GM13976 (cell line): ENCODE measurements at places on chromosomes 2 and 18.
A peak's percentile ranks its signal among the peaks of the same experiment; 100 is the strongest.

DNA sequence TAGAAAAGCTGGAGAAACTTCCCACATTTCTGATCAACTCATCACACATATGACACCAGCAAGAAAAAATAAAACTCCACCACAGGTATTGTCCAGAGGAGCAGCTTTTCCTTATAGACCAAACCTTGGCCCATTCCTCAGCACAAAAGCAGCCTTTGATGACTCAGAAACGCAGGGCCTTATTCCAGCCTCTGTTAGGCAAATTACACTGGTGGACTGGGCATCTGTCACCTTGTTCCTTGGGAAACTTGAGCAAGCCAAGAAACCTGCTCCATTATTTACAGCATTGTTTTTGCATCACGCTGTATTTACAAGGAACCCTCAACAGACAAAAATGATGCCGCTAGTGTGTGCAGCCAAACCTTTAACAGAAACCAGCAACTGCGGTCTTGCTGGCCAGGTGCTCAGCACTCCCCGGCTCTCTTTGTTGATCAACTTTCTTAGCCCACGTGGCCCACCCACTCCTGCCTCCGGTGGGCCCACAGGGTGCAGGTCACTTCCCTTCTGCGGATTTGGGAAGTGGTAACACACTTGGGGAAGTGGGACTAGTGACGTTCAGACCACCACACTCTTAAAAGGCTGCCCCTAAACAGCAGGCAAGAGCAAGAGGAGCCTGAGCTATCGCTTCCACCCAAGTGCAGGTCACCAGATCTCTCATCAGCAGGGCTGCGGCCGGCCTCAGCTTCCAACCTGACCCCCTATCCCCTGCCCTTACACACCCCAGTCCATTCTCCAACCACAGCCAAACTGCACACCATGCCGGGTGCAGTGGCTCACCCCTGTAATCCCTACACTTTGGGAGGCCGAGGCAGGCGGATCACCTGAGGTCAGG lies 1.5 kb downstream of the AP1S3 start:
- peak; percentile 84 for DNase-seq

DNA sequence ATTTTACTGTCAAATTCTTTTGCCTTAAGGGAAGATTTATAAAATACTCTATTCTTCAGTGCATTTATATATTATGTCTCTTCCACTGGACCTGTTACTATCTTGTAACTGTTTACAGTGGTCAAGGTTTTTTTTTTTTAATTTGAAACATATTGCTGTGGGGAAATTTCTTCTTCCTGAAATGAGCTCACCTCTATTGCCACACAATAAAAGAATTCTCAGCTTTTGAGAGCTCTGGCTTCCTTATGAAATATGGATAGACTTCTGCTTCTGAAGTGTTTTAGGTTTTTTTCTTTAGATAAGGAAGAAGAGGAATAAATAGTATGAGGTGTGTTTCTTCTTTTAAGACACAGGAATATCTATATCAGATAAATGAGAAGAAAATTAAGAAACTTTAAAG lies 7.7 kb downstream of the VRK2 start:
- no peak for DNase-seq

- DNase-seq: no peak
Measured at GRCh38 chr2:86610871-86611270, 12.8 kb downstream of the RNF103 start.

- no peak for DNase-seq
Measured at GRCh38 chr18:28050545-28050944, 126.4 kb downstream of the CDH2 start.

DNA sequence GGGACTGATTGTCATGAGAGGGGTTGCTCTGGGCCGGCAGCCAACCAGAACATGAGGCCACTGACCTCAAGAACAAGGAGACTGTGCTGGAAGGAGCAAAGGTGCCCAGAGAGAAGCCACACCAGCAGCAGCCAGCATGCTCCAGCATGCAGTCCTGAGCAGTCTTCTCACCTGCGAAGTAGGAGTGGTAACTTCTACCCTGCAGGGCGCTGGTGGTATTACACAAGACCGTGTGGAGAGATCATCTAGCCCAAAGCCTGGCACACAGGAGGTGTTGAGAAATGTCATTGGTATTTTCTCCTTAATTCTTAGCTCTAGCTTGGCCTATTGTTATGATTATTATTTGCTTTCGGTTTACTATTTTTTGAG lies 132.7 kb downstream of the TSN start:
- DNase-seq: peak; percentile 53

GRCh38 chr18:36275561-36275960 lies 22.0 kb upstream of the FHOD3 start:
- no peak for DNase-seq

GRCh38 chr18:76447258-76447890 lies 47.7 kb downstream of the ZNF516 start:
- no peak for DNase-seq

DNA sequence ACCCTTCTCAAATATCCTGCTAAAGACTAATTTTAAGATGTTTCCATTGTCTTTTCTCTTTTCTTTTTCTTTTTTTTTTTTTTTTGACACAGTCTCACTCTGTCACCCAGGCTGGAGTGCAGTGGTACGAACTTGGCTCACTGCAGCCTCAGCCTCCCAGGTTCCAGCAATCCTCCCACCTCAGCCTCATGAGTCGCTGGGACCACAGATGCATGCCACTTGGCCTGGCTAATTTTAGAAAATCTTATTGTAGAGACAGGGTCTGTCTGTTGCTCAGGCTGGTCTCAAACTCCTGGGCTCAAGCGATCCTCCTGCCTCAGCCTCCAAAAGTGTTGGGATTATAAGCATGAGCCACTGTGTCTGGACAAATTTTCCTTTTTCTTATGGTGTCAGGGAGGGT lies 167.5 kb downstream of the MCFD2 start:
- no peak for DNase-seq

GRCh38 chr2:68805025-68805424 lies 66.2 kb downstream of the BMP10 start:
- DNase-seq: no peak
